ENCODE measurements at places on chromosomes 11 and 22.

DNA sequence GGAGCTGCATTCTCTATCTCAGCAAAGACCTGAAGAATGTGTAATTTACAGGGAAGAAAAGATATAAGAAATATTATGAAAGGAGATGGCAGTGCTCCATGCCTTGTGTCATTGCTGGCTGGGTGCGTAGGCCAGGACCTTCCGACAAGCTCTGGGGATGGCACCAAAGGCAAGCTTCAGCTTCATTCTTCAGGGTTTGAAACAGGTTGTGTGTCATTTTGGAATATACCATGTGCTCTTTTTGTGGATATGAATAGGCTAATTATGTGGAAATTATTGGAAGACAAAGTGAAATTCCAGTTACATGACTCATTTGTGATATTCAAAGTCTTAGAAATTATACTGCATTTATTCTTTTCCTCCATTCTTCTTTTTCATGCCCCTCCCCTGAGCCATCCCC, 5.7 kb upstream of the KIRREL3 start:
- H3K4me1 ChIP-seq = no peaks in the 10 kb centered on the region
- no peak overlapping the region for H3K4me3 ChIP-seq
- DNase-seq = no peak
- no peak overlapping the region for H3K27ac ChIP-seq
- H3K27me3 ChIP-seq = peaks cover 14% of the 10 kb centered on the region

GRCh38 chr22:44627521-44628139, 74.4 kb upstream of the PRR5 start:
- no peak overlapping the region for H3K4me3 ChIP-seq
- peaks cover 4% of the 10 kb centered on the region for H3K4me1 ChIP-seq
- DNase-seq = no peak
- peaks cover 4% of the 10 kb centered on the region for H3K27me3 ChIP-seq
- no peak overlapping the region for H3K27ac ChIP-seq

DNA sequence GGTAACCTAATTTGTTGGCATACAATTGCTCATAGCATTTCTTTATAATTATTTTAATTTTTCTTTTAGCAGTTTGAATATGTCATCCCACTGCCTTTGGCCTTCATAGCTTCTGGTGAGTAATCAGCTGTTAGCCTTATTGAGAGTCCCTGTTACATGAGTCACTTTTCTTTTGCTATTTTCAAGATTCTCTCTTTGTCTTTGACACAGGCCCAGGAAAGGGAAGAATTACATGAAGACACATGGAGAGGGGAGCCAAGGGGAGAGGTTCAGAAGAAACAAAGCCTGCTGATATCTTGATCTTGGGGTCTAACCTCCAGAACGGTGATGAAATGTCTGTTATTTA, 418.2 kb downstream of the METTL15 start:
- H3K4me1 ChIP-seq = no peaks in the 10 kb centered on the region
- no peak for DNase-seq
- no peak overlapping the region for H3K27ac ChIP-seq
- H3K36me3 ChIP-seq = no peaks in the 10 kb centered on the region

- H3K4me1 ChIP-seq = peaks cover 26% of the 10 kb centered on the region
- H3K36me3 ChIP-seq = peaks cover 59% of the 10 kb centered on the region
- no peaks in the 10 kb centered on the region for H3K27me3 ChIP-seq
- no peak overlapping the region for H3K4me3 ChIP-seq
- peak overlapping the region; percentile 89 for H3K27ac ChIP-seq
- no peak for DNase-seq
Measured at GRCh38 chr22:20110359-20110985, 5.4 kb upstream of the RANBP1 start.

GRCh38 chr11:57648801-57649735, 644 bp downstream of the YPEL4 start:
- DNase-seq = peak; percentile 62
- H3K27me3 ChIP-seq = peaks cover 37% of the 10 kb centered on the region
- no peaks in the 10 kb centered on the region for H3K36me3 ChIP-seq
- H3K27ac ChIP-seq = peak overlapping the region; percentile 70
- peaks cover 53% of the 10 kb centered on the region for H3K4me1 ChIP-seq

DNA sequence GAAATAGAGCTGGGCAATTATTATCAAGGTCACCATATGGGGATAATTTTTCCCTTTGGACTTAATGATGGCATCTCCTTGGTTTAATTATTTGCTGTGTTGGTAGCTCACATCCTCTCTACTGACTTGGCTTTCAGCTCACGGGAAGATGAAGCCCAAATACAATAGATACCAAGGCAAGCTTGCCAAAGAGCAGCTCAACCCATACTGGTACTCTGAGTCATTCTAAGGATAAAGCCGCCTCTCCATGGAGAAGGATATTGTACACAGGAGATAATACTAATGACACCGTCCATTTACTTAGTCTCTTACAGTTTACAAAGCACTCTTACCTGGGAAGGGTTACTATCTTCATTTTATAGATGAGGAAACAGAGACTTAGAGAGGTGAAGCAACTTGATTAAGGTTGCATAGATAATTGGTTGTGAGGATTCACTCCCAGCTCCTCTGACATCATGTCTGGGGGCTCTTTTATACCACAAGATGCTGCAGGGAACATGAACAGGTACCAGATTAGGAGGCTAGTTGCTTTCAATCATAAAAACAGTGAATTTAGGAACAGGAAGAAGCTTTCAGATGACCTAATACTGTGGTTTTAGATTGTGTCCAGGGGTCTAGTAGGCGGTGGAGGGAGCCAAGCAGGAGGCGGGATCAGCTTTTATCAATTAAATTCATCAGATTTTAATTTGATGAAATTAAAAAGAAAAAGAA, 48.3 kb upstream of the PICALM start:
- H3K4me3 ChIP-seq = peak overlapping the region; percentile 24
- no peak for DNase-seq
- peak overlapping the region; percentile 69 for H3K27ac ChIP-seq
- H3K4me1 ChIP-seq = peaks cover 30% of the 10 kb centered on the region
- H3K27me3 ChIP-seq = peaks cover 2% of the 10 kb centered on the region

DNA sequence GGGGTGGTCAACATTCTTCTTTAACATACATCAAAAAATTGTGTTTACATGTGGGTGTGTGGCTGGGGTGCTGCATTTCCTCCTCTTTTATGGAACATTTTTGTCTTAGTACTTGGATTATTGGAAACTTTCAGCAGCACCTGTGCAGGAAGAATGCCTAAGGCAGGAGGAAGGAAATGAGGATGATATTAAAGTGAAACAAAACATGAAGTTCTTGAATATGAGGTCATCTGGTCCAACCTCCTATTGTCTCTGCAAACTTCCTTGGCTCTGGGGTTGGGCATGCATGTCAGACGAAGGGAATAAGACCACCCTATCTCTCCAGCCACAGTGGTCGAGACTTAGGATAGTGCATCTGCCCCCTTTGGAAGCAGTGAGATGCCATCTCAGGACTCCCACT, 20.6 kb upstream of the OR9Q1 start:
- H3K27ac ChIP-seq = no peak overlapping the region
- peaks cover 3% of the 10 kb centered on the region for H3K4me1 ChIP-seq
- H3K27me3 ChIP-seq = no peaks in the 10 kb centered on the region
- H3K4me3 ChIP-seq = no peak overlapping the region
- no peak for DNase-seq
- no peaks in the 10 kb centered on the region for H3K36me3 ChIP-seq

- DNase-seq = no peak
- H3K4me1 ChIP-seq = no peaks in the 10 kb centered on the region
- H3K36me3 ChIP-seq = no peaks in the 10 kb centered on the region
- no peak overlapping the region for H3K27ac ChIP-seq
- H3K4me3 ChIP-seq = no peak overlapping the region
Measured at GRCh38 chr11:100105982-100106358, 581.1 kb upstream of the ARHGAP42 start.

- H3K4me3 ChIP-seq = no peak overlapping the region
- DNase-seq = no peak
- H3K36me3 ChIP-seq = no peaks in the 10 kb centered on the region
- H3K4me1 ChIP-seq = no peaks in the 10 kb centered on the region
Measured at GRCh38 chr11:1228921-1229451, 6.1 kb downstream of the MUC5B start.

DNA sequence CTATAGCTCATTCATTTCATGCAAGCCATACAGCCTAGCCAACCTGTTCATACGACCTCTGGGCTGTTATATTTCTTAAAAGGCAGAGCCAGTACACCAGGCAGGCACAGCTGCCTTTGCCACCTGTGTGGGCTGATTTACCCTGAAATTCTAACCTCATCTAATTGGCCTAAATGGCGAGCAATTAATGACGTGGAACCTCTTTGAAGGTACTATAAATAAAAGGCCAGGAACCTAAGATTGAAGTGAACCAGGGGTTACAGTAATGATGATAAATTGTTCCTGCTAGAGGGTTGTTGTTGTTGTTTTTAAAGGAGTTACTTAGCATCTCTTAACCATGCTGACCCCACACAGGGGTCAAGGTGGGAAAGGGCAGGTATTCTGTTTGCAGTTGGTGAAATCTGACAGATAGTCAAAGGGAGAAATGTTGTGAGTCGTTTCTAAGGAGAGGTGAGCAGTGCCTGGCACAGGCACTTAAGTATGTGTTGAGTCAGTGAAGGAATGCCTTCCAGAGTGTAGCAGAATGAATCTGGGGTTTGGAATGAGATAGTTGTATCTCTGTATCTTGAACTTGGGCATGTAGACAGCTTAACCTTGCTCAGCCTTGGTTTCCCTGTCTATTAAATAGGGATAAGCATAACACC, 213.5 kb upstream of the NAV2 start:
- H3K36me3 ChIP-seq = no peaks in the 10 kb centered on the region
- H3K4me3 ChIP-seq = no peak overlapping the region
- no peak for DNase-seq
- H3K27me3 ChIP-seq = peaks cover 3% of the 10 kb centered on the region
- H3K27ac ChIP-seq = no peak overlapping the region
- no peaks in the 10 kb centered on the region for H3K4me1 ChIP-seq

DNA sequence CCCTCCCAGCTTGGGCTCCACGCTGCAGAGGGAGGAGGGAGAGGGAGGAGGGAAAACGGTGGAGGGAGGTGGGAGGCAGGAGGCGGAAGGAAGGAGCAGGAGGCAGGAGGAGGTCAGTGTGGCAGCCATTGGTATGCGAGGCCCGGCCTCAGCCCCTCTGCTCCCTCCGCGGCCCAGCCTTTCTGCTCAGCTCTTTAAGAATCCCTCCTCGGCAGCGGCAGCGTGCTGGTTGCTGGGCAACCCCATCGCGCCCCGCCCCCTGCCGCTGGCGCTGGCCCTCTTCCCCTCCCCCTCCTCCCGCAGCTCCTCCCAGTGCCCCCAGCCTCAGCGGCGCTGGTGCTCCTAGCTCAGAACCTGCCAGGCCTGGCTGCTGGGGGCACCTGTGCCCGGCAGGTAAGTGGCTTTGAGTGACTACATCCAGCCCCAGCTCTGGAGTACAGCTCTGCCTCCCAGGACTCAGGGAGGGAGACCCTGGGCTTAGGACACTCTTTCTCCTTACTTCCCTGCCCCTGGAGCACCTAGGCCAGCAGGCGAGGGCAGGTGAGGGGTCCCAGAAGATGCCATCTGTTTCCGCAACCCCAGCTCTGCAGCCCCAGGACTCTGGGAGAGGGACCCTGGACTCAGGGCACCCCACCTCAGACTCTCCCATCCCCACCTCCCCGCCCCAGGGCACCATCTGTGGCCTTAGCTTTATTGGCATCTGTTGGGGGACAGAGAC, 7.2 kb upstream of the FLRT1 start:
- no peaks in the 10 kb centered on the region for H3K4me1 ChIP-seq
- DNase-seq = peak; percentile 61
- H3K27ac ChIP-seq = no peak overlapping the region

DNA sequence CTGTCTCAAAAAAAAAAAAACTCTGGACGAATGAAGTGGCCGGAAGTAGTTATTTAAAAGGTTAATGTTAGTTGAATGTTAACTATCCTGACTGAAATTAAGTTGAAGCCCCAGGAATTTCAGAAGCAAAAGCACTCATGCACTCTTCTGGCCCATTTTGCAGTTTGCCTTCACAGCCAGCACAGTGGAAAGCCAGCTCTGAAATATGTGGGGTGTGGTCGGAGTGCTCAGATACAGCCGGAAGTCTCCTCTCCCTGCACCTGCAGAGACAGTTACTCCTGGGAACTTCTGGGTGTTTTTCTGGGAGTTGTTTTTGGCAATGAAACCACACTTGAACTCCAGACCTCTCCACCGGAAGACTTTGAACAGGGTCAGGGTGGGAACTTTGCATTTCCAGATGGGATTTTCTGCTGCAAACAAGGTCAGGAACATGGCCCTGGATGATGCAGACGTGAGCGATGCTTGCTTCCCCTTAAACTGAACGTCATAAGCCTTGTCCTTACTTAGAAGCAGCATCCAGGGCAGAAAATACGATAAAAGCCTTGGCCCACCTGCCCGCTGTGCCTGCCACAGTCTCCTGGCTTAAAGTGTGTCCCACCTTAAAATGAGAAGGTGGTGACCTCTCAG, 21.5 kb upstream of the CABP2 start:
- H3K36me3 ChIP-seq = no peaks in the 10 kb centered on the region
- H3K27me3 ChIP-seq = no peaks in the 10 kb centered on the region
- no peak for DNase-seq
- H3K4me3 ChIP-seq = no peak overlapping the region

DNA sequence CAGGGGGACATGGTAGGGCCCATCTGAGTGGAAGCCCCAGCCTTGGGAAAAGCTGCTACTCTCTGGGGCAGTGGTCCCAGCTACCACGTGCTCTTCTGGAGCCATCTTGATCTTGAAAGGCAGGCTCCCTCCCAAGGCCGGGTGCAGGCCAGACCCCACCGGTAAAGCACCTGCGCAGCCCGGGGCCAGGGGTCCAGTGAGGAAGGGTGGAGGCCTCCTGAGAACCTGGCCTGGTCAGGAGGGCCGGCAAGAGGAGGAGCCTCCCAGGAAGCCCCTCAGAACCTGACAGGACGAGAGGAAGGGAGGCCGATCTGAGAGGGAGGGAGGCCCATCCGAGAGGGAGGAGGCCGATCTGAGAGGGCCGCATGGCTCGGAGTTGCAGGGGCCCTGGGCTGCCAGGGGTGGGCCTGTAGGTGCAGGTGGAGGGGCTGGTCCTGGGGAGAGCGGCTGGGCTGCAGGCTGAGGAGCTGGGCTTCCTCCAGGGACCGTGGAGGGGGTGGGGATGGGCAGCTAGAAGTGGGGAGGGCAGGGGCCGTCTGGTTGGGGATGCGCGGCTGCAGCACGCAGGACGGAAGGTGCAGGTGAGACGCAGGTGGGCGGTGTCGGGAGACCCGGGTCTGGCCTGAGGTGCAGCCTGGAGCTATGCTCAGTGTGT, 529 bp downstream of the GRAMD4 start:
- no peak overlapping the region for H3K27ac ChIP-seq
- H3K4me3 ChIP-seq = no peak overlapping the region
- H3K27me3 ChIP-seq = no peaks in the 10 kb centered on the region
- peaks cover 4% of the 10 kb centered on the region for H3K4me1 ChIP-seq

Data from activated CD4-positive, alpha-beta T cell treated with anti-CD3 and anti-CD28 coated beads, Interleukin-2, amount 10 ng/mL, durations not matched to agents 24 days and 14 days (primary cell).